ENCODE measurements at places on chromosomes 7 and 10. TPM values are rescaled to one million over a fixed set of nuclear protein-coding genes. Genes with fewer than 3 reads are reported as not detected.
A peak's percentile ranks its signal among the peaks of the same experiment; 100 is the strongest.

DNA sequence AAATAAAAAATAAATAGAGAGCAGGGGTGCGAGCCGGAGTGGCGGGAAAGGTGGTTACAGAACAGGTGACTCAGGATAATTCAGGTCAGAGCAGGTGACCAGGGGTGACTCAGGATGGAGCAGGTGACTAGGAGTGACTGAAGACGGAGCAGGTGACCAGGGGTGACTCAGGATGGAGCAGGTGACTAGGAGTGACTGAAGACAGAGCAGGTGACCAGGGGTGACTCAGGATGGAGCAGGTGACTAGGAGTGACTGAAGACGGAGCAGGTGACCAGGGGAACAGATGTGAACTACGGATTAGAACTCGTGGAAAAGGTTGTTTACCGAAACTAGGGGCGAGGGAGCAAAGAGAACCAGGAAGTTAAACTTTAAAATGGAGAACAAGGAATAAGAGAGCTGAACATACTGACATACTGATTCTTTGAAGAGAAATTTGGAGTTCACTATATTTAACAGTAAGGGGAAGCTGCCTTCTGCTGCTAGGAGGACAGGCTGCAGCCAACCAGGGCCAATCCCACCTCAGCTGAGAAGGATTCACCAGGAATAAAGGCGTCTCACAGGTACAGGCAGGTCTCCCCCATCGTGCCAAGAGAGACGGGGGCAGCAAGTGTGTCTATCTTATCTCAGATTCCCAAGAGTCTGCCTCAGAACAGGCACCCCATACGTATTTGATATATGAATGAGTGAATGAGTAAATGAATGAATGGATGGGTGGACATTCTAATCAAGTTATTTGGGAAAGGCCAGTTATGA lies 101.3 kb downstream of the CPXM2 start:
- no peak overlapping the region for H3K27ac ChIP-seq
- H3K36me3 ChIP-seq, result no peaks in the 10 kb centered on the region
- H3K27me3 ChIP-seq, result no peaks in the 10 kb centered on the region
- H3K4me3 ChIP-seq, result no peak overlapping the region

DNA sequence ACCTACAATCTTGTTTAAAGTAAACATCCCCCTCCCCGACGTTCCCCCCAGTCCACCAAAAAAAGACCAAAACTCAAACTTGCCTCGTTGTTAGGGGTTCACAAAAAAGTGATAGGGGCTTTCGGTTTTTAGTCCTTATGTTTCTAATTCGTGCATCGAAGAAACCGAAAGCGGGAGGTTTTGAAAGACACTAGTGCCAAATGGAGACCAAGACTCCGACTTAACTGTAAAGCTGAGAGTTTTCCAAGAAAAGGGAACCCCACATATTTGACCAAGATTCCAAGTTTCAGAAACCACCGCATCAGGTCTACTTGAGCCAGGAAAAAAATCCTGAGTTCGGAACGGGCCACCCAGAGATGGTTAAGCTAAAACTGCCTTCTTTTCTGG lies 534 bp downstream of the PSMA2 start:
- peak overlapping the region; percentile 100 for H3K4me3 ChIP-seq
- no peaks in the 10 kb centered on the region for H3K27me3 ChIP-seq
- peaks cover 61% of the 10 kb centered on the region for H3K4me1 ChIP-seq
- peaks cover 39% of the 10 kb centered on the region for H3K36me3 ChIP-seq
- peak overlapping the region; percentile 100 for H3K27ac ChIP-seq

DNA sequence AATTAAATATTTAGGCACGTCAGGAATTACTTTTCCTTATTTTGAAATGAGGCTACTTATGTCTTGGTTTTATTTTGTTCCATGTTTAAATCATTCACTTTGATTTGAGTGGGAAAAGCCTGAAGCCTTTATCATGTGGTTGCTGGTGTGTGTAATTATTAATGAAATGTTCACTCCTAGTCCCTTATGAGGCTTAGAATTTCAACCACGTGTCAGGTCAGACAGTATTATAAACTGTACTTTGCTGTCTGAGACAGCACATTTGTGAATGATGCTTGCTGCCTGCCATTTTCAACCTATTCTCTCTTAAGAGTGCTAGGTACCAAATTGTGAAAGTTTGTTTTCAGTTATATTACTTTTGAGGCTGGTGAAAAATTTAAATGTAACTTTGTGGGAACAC lies 58.9 kb downstream of the COL17A1 start:
- no peaks in the 10 kb centered on the region for H3K27me3 ChIP-seq
- H3K4me1 ChIP-seq, result no peaks in the 10 kb centered on the region
- no peak overlapping the region for H3K27ac ChIP-seq
- no peak for DNase-seq
- H3K4me3 ChIP-seq, result no peak overlapping the region

GRCh38 chr10:84715911-84716310 lies 387.5 kb downstream of the CCSER2 start:
- no peak for DNase-seq
- no peaks in the 10 kb centered on the region for H3K4me1 ChIP-seq
- H3K4me3 ChIP-seq, result no peak overlapping the region
- H3K27ac ChIP-seq, result no peak overlapping the region

GRCh38 chr10:75293446-75293820 lies 57.7 kb upstream of the COMTD1 start:
- H3K27me3 ChIP-seq, result peaks cover 27% of the 10 kb centered on the region
- no peak overlapping the region for H3K4me3 ChIP-seq
- DNase-seq, result no peak

The GNGT1 gene
- not detected for total RNA-seq

DNA sequence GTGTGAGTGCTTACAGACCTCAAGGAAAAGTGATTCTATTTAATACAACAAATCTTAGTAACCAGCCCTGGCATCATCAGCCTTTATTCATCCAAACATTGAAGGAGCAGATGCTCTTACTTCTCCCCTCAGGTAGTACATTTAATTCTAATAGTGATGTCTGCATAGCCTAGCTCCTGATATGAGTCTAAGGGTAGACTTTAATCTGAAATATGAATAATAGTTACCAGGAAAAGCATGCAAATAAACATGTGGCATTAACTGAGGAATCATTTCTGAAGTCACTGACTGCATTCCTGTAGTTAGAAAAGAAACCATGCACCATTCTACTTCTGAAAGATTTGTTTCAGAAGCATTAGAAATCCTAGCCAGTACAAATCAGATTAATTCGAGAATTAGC lies 25.7 kb upstream of the LMBR1 start:
- no peak overlapping the region for H3K4me3 ChIP-seq
- H3K27ac ChIP-seq, result peak overlapping the region; percentile 57
- no peak for DNase-seq
- peaks cover 50% of the 10 kb centered on the region for H3K4me1 ChIP-seq
- peaks cover 22% of the 10 kb centered on the region for H3K27me3 ChIP-seq
- peaks cover 7% of the 10 kb centered on the region for H3K36me3 ChIP-seq

The CPA2 gene
- not detected for total RNA-seq

The AEBP1 gene
- 4.0 TPM for total RNA-seq

GRCh38 chr10:91680487-91680886 lies 47.6 kb upstream of the PPP1R3C start:
- peaks cover 12% of the 10 kb centered on the region for H3K27me3 ChIP-seq
- no peak for DNase-seq
- no peak overlapping the region for H3K27ac ChIP-seq
- H3K4me1 ChIP-seq, result no peaks in the 10 kb centered on the region
- no peaks in the 10 kb centered on the region for H3K36me3 ChIP-seq
- no peak overlapping the region for H3K4me3 ChIP-seq
